ENCODE measurements at places on chromosomes 16 and 17.

DNA sequence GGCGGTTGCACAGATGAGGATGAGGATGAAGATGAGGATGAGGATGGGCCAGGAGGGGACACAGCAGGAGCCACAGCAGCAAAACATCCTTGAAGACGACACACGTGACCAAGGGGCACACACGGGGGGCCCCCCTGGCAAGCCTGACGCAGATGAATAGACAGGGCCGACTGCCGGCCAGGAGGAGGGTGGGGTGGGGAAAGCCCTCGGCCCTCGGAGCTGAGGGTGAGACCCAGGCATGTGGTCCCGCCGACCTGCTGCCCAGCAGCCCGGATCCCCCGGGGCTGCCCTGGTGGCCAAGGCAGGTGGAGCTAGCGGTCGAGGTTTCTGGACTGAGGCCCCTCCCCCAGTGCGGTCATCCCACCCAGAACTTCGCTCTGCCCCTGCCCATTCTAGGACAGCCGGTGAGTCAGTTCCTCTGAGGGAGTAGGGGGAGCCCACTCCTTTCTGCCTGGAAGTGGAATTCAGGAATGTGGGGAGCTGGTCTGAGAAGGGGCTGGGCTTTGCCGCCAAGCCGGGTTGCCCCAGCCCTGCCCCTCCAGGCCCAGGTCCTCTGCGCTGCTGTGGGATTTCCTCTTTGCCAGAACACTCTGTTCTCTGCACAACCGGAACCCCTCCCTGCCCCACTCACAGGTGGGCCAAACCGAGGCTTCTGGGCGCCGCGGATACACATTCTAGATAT, 9.9 kb downstream of the CYGB start:
- DNase-seq, result peak; percentile 43

GRCh38 chr17:31523862-31524730, 132.6 kb downstream of the RAB11FIP4 start:
- no peak for DNase-seq

DNA sequence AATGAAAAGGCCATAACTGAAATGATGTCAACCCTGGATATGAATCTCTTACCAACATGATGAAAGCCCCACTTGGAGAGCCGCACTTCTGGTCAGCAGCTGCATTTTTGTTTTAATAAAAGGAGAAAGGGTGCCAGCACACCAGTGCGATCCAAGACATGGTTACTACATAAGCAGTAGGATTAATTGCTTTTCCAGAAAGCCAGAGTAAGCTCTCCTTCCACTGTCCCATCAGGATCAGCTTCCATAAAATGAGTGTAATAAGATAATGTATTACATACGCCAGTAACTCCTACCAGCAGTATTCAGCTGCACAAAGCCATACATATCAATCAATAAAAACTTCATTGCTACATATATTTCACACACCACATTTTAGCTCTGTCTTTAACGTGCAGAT, 26.3 kb upstream of the NACA2 start:
- DNase-seq, result no peak

GRCh38 chr17:31834448-31834847, 24.6 kb downstream of the COPRS start:
- no peak for DNase-seq

DNA sequence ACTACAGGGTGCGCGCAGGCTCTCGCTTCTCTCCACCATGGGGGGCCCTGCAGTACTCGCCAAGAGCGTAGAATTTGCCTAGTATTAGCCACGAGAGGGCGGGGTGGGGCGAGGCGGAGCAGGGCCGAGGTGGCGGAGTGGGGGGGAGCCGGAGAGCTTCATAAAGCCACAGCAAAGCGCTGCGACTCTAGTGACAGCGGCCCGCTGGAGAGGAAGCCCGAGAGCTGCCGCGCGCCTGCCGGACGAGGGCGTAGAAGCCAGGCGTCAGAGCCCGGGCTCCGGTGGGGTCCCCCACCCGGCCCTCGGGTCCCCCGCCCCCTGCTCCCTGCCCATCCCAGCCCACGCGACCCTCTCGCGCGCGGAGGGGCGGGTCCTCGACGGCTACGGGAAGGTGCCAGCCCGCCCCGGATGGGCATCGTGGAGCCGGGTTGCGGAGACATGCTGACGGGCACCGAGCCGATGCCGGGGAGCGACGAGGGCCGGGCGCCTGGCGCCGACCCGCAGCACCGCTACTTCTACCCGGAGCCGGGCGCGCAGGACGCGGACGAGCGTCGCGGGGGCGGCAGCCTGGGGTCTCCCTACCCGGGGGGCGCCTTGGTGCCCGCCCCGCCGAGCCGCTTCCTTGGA, at the start of gene TBX21:
TBX21 (plus strand) TSS at position 190 of the 627 bp plus-strand sequence; CDS start at position 409, 219 bp downstream.
- DNase-seq, result peak; percentile 84

DNA sequence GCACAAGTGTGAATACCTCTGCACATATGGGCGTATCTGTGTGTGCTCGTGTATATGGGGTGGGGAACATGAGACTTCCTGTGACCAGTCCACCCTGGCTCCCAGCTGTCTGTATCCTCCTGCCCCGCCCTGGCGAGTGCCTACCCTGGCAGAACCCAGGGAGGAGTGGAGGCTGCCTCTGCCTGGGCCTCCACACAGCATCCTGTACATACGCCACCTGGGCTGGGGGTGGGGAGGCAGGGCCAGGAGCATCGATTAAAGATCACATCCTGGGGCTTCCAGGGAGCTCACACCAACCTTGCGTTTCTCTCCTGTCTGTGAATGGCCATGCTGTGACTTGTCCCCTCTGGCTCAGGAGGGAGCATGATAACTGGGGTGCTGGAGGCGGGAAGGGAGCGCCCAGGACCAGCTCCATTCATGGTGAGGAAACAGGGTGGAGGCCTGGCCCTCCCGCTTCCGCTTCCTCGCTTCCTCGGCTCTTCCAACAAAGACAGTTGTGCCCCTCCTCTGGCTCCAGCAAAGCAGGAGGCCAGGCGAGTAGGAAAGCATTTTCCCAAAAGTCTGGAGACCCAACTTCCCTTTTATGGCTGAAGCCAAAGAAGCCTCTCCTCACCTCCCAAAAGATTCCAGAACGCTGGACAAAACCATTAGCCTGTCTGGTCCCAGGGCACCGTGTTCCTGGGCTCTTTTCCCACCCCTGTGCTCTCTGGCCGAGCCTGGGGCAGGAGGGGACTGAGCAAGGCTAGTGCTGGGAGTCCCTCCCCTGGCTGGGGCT, 22.9 kb downstream of the ADAM11 start:
- DNase-seq, result no peak

- no peak for DNase-seq
Measured at GRCh38 chr17:57357392-57357784, 101.1 kb downstream of the MSI2 start.

DNA sequence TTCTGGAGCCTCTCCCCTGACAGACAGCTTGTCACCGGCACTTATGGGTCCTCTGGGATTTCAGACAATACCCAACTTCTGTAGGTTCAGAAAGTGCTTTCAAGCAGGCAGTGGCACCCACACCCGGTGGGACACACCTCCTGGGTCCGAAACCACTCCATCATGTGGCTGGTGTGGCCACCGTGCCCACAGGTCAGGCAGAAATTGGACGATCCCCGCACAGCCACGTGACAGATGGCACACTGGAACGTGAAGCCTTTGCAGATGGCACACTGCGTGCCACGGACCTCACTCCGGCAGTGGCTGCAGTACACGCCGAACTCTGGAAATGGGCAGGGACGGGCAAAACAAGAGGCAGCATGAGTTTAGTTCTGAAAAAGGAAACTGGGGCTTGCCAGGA, 99.5 kb upstream of the FA2H start:
- DNase-seq, result no peak

DNA sequence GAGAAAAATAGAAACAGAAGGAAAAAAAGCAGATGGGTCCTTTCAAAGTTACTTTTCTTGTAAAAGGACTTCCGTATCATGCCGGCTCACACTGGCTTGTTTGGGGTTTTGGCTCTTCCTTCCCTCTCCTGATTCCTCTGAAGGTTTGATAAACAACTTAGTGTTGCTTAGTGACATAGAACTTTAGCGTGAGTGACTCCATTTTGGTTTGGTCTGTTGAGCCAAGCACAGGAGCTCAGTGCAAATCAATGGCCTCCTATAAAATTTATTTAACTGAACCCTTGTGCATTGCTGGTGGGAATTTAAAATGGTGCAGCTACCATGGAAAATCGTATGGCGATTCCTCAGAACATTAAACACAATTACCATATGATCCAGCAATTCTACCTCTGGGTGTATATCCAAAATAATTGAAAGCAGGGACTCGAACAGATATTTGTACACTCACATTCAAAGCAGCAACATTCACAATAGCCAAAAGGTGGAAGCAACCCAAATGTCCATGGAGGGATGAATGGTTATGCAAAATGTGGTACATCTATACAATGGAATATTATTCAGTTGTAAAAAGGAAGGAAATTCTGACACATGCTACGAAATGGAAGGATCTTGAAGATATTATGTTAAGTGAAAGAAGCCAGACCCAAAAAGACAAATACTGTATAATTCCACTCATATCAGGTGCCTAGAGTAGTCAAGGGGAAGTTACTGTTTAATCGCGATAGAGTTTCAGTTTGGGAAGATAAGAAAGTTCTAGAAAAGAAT, 1.1 kb upstream of the TUBG2 start:
- DNase-seq, result no peak

DNA sequence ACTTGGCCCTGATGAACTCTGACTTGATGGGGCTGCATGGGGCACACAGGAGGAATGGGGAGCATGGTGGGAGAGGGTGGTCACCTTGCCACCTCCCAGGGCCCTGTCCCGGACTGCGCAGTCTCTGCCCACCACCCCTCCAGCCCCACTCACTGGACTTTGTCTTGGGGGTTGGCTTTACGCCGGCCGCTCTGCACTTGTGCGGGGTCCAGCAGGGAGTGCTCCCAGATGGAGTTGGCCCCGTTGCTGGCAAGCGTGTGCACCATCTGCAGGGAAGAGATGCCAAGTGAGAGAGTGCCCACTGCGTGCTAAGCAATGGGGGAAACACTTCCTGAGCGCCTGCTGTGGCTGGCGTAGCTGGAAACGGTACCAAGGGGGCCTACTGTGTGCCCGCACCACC, 6.7 kb downstream of the GIT1 start:
- DNase-seq, result no peak

- DNase-seq, result no peak
Measured at GRCh38 chr17:60902399-60902798, 224.7 kb downstream of the BCAS3 start.

DNA sequence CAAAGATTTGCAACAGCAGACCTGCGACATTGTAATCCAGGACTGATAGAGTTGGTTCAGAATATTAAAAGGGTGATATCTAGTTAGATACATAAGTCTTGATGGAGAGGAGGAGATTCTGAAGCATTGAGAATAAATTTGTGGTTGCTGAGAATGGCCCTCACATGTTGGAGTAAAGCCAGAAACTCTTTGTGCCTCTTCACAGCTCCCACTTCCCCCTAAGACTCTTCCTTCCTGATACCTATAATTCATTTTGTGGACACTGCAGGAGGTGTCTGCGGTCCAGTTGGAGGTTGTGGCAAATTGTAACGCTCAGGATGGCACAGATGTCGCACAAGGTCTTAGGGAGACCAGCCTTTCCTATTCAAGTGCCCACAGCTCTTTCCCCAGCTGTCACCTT, 17.5 kb downstream of the WWOX start:
- DNase-seq, result no peak

DNA sequence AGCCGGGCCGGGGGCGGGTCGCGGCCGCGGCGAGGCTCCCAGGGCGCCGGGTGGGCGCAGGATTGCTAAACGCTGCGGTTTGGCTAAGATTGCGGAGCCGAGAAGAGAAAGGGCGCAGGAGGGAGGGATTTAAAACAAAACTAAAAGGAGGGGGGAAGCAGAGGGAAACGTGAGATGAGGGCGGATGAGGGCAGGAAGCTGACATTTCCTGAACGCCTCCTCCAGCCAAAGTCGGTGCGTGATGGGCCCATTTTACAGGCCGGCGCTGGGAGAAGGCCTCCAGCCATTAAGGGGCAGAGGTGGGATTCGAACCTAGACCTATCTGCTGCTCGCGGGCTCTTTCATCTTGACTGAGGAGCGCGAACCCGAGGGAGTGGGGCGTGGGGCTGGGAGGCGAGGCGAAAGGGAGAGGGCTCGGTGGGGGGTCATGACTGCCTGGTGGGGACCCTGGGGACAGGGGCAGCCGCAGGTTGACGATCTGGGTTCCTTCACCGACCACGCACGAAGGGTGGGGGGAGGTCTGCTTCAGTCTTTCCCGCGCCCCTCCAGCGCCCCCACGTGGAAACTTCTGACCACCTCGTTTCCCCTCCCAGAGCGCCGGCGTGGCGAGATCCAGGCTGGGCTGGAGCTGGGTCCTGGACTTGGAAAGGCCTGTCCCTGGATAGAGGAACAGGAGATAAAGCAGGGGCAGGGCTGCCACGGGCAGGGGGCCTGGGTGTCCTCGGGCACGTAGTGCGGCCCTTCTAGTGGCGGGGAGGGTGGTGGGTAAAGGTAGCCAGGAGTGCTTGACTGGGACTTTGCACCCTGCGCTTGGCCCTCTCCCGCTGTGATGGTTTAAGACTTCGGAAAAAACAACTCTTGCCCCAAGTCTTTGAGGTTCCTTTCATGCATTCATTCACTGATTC, 3.8 kb upstream of the TAC4 start:
- DNase-seq, result peak; percentile 69

DNA sequence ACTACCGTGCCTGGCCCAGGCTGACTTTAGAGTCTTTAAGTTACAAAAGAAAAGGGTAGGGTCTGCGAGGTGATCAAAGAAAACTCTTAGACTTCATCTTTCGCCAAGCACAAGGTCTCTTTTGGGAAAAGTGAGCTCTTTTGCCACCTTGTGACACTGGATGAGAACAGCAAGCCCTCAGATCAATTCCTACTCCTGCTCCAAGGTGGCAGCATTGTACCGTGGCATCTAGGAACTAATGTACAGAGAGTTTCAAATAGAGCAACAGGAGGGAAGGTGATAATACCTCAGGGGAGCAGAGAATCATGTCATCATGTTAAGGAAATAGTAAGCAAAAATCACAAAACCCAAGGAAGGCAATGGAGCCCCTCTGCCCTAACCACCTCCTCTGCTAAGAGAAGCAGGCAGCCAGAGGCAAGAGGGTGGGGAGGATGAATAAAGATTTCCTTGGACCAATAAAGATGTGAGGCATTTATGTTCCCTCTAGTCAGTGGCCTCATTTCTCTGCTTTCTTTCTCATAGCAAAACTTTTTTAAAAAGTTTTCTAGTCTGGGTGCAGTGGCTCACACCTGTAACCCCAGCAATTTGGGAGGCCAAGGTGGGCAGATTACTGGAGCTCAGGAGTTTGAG, 2.1 kb upstream of the C17orf78 start:
- DNase-seq, result peak; percentile 45

DNA sequence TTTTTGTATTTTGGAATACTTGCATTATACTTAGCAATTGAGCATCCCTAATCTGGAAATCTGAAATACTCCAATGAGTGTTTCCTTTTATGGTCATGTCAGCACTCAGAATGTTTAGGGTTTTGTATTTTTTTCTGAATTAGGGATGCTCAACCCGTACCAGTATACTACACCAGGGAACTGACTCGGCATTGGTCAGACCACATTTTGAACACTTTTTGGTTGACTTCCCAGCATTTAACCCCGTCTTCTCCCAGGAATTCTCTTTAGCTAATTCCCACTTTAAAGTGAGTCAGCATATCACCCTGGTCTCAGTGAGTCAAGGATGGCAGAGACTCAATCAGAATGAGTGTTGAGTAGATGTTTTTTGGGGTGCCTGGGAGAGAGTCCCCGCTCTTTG, 177.9 kb downstream of the SPECC1 start:
- DNase-seq, result no peak
